ENCODE measurements at places on chromosomes 5 and 9.

DNA sequence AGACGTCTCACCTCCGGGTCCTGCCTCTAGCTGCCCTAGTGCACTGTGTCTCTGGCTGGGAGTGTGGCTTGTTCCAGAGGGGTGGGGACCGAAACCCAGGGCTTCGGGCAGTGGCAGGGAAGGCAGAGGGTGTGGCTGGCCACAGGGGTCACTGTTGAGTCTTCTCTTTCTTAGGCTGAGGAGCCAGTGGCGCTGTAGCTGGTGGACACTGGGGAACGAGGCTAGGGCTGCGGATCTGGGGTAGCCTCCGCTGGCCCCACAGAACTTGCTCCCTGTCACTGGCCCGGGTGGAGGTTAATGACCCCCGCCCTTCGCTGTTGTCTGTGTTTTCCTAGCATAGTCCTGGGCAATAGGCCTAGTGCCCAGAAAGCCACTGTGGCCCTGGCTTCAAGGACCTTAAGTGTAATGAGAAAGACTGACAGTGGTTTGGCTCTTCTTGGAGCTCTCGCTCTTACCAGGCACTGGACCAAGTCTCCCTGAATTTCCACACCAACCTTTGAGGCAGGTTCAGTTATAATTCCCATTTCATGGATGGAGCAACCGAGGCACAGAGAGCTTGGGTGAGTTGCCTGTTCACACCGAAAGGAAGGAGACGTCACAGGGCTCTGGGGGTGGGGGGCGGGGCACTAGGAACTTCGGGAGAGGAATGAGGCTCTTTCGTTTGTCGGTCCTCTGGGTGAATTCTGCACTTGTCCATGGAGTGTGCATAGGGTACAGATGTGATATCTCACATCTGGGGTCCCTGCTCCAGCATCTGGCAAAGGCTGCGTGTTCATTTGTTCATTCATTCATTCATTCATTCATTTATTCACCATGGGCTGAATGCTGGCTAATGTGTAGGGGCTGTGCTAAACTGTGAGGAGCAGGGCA, 4.8 kb upstream of the IER5L start:
- DNase-seq: no peak

- no peak for DNase-seq
These were observed 1.1 kb downstream of the PRKACG start for GRCh38 chr9:69012696-69013381.

DNA sequence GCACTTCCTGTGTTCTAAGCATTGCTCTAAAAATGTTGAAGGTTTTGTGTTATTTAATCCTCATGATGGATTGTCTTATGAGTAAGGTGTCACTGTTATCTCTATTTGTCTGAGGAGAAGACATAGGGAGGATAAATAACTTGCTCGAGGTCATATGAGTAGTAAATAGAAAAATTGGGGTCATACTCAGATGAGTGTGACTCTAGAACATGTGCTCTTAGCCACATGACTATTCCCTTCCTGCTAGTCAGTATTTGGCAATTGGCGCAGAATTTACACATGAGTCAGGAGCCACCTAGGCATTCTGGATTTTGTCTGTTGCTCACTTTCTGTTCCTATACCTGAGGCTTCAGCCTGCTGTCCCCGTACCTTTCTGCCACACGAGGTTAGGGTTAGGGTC, 234.6 kb upstream of the CD180 start:
- no peak for DNase-seq

GRCh38 chr5:152405145-152405544, at the start of gene NMUR2:
TSS of gene NMUR2 (minus strand) at chr5:152405279. CDS start at chr5:152405113, 166 bp downstream.
- DNase-seq: no peak

DNA sequence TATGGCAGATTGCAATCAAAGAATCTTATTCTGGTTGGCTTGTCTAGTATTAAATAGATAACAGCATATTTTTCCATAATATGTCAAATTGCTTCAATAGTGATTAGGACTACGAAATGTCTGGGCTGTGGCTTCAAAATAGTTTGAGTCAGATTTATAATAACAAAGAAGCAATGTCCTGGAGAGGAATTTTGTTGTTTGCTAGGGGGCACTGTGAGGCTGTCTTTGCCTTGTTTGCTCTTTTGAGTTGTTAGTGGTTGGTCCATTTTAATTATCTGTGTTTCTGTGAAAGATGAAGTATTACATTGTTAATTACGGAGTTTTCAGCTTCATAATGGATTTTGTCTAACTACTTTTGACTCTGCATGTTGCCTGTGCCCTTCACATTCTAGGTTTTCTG, 713.6 kb downstream of the TLE4 start:
- no peak for DNase-seq

- DNase-seq: no peak
These were observed 22.1 kb downstream of the HRH2 start for GRCh38 chr5:175680020-175680419.

DNA sequence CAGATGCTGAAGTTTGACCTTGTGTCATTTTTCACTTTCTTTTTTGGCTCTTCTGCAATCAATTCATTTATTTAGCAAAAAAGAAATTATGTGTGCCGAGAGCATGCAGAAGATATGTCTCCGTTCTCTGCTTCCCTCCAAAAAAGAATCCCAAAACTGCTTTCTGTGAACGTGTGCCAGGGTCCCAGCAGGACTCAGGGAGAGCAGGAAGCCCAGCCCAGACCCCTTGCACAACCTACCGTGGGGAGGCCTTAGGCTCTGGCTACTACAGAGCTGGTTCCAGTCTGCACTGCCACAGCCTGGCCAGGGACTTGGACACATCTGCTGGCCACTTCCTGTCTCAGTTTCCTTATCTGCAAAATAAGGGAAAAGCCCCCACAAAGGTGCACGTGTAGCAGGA, 2.4 kb downstream of the FGFR4 start:
- DNase-seq: no peak

- DNase-seq: no peak
These were observed 194.3 kb downstream of the SMARCA2 start for GRCh38 chr9:2209400-2209799.

- no peak for DNase-seq
These were observed 1012.4 kb downstream of the CDH18 start for GRCh38 chr5:18975624-18976023.
